ENCODE measurements at places on chromosomes 5 and 9.
A peak's percentile ranks its signal among the peaks of the same experiment; 100 is the strongest.

DNA sequence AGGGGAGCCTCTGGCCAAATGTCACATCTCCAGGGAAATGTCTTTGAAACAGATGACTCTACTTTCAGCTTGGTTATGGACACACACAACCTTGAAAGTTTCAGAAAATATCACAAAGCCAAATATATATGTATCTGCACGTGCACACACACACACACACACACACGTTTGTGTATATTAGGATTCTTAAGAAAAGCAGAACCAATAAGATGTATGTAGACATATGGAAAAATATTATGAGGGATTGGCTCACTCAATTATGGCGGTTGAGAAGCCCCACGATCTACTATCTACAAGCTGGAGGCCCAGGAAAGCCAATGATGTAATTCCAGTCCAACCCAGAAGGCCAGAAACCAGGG lies 194.9 kb downstream of the PALM2AKAP2 start:
- DNase-seq = no peak

DNA sequence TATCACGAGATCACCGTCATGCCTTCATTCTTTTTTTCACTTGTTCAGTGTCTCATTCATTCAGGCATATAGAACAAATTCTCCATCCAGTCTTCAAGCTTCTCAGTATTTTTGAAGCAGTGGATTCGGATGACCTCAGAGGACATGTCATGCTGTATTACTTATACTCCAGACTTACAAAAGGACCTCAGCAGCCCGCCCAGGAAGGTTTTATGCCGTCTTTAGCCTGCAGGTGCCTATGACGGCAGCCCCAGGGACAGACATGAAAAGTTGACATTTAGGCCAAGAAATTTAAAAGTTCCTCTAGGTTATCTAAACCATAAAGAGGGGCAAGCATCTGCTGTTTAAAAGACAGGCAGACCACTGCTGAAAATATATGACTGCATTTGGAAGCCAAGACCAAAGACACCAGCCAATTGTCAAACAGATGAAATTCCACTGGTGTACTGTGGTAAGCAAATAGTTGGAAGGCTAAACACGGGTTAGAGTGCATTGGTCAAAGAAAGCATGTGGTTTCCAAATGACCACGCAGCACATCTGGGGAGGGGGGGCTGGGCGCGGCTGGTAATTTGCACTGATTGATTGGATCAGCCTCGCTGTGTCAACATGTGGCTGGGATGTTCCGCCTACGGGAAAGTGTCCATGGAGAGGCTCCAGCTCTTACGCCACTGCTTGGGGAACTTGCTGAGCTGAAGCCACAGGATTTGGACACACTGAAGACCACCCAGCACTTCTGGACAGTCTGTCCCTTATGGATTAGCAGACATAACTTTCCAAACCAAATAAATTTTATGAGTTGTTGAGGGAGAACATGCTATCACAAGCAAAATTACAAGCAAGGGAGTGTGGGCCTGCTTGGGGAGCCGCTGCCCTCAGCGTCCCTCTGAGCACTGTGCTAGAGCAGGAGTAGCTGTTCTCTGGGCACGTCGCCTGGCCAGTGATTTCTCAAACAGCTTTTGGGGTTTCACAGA lies 173.6 kb downstream of the FANCC start:
- no peak for DNase-seq

- DNase-seq = peak; percentile 60
Measured at GRCh38 chr5:54234304-54234933, 76.0 kb downstream of the ARL15 start.

GRCh38 chr9:135130207-135130976 lies 42.9 kb downstream of the OLFM1 start:
- peak; percentile 49 for DNase-seq

- peak; percentile 54 for DNase-seq
Measured at GRCh38 chr9:117160254-117160653, 254.6 kb downstream of the ASTN2 start.

DNA sequence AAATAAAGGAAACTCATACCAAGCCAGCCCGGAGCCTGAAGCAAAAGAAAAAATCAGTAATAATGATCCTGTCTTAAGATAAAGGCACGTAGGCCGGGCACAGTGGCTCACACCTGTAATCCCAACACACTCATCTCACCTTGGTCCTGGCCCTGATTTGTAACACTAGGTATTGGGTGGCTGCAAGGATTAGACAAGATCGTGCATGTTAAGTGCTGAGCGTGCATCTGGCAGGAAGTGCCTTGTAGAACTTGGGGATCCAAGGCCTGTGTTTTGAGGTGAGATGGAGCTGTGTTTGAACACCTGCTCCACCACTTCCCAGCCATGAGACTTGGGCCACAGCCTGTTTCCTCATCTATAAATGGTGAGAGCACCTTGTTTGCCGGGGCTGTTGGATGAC lies 41.5 kb downstream of the SPRY4 start:
- DNase-seq = no peak

Measured in Karpas-422 (cell line).